ENCODE measurements at places on chromosomes 2 and 18. TPM values are rescaled to one million over a fixed set of nuclear protein-coding genes. Genes with fewer than 3 reads are reported as not detected.

RASGRP3 gene
- not detected for total RNA-seq

GALNT5 gene
- total RNA-seq, result 0.18 TPM

CHPF gene
- total RNA-seq, result 113 TPM

IL1R2 gene
- 0.17 TPM for total RNA-seq

EVX2 gene
- not detected for total RNA-seq

TCF23 gene
- total RNA-seq, result not detected

GRP gene
- total RNA-seq, result not detected

ACKR3 gene
- 3.8 TPM for total RNA-seq

TMEM150A gene
- 17.9 TPM for total RNA-seq

TMEFF2 gene
- total RNA-seq, result 0.26 TPM

ANTXR1 gene
- 13.2 TPM for total RNA-seq

CAVIN2 gene
- not detected for total RNA-seq

Measured in H7 (cell line).